ENCODE measurements at places on chromosomes 3 and 15.

- no peak for DNase-seq
Measured at GRCh38 chr3:5035692-5036391, 56.6 kb downstream of the BHLHE40 start.

DNA sequence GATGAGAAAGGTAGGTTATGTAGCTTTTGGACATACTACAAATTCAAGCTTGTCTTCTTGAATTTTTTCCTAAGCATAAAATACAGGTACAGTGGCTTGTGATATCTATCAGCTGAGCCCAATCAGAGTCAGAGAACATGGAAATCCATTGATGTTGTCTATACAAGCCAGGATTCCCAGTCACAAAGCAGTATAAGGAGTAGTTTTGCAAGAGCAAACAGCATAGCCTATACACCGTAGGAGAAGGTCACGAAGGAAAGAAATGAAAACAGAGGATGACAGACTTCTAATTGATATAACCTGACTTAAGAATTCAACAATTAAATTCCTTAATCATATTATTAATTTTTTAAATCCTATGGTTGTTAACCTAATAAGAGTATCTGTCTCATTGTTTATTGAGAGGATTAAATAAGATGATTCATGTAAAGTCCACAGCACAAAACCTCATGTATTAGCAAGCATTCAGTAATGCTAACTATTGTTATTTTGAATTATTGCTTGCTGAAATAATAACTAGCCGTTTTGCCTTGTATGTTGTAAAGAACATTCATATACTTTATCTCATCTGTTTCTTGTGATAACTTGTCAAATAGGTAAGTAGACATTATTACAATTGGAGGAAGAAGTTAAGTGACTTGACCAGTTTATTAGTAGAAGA is 276.6 kb upstream of the ZPLD1 start:
- DNase-seq = no peak

- DNase-seq = no peak
Measured at GRCh38 chr3:29978036-29978435, 628.4 kb upstream of the TGFBR2 start.

DNA sequence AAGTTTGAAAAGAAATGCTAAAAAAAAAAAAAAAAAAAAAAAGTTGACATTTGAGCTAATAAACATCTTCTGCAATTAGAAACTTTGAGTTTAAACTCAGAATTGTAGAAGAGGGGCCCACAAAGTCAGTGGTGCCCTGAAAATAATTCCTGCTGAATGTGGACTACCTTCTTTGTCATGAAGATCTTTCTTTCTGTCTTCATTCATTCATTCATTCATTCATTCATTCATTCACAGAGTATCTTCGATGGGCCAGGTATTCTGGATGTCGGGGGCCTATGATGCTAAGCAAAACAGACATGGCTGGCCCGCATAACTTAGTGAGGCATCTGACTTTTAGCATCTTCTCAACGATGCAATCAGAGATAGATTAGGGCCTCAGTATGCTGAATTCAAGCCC is 24.6 kb downstream of the ETV5 start:
- no peak for DNase-seq

GRCh38 chr3:49803465-49804140 is 542 bp downstream of the INKA1 start:
- DNase-seq = no peak

DNA sequence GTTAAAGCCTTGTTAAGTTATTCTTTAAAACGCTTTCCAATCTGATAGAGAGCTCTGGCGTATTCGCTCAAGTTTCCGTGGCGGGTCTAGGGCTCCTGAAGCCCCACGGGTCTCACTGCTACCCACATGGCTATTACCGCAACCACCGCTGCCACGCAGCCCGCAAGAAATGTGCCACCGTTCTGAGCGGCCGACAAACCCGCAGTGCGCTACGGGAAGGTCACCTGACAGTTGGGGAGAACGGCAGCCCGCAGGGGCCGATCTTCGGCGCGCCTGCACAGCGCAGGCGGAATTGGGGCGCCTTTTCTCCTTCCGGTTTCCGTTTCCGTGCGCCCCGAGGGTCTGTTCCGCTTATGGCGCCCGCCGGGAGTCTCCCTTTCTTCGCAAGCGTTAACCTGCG is 76.6 kb upstream of the SNRPN start:
- DNase-seq = no peak

GRCh38 chr15:31296646-31297574 is 29.7 kb upstream of the KLF13 start:
- DNase-seq = no peak

- DNase-seq = no peak
Measured at GRCh38 chr3:149528340-149528650, 53.8 kb downstream of the TM4SF4 start.

GRCh38 chr15:51621155-51621765 is 1.3 kb downstream of the DMXL2 start:
- DNase-seq = no peak

DNA sequence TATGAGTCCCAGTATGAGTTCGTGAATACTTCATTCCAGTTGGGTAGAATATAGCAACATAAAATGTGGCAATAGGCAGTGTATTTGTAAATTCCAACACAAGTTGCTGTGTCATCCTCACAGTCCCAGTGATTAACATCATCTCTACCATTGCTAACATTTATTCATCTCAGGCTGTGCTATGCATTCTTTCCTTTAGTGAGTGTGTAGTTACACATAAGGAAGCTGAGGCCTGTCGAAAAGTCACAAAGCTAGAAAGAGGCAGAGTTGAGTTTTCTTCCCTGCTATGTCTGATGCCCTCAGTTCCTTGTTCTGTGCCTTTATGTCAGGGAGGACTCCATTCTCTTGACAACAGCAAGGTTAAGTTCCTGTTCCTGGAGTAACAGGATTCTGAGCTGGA is 96.4 kb downstream of the FNDC3B start:
- peak; percentile 55 for DNase-seq

DNA sequence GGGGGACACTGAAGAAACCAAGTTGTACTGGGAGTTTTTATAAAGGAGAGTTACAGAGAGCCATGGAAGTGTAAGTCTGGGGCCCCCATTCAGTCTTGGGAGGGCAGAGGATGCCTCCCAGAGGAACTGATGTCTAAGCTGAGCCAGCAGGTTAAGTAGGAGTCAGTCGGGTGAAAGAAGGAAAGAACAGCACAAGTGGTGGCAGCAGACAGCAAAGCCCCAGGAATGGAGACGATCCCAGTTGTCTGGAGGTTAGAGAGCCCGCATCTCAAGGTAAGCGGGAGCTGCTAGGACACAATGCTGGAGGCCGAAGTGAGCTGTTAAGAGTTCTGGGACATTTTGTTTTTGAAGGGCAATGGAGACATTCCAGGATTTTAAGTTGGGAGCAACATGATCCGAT is 88.8 kb downstream of the TAMM41 start:
- no peak for DNase-seq

GRCh38 chr3:32325201-32325600 is 66.5 kb upstream of the CMTM7 start:
- no peak for DNase-seq

DNA sequence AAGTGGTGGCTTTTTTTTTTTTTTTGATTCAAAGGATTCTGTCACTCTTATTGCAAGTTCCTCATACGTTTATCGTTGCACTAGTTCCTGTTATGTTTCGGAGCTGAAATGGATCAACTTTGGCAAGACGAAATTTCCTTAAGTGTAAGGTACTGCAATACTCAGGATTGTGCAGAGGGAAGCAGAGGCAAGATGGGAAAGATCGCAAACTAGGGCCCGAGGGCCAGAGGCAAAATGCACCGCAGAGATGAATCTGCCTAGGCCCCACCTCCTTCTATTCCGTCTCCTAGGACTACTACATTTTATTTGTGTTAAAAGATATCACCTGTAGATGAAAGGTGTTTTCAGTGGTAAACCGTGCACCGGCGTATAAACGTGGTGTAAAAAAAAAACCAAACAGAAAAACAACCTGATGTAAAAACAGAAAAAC is 331 bp downstream of the RNU6-1 start:
- DNase-seq = no peak

DNA sequence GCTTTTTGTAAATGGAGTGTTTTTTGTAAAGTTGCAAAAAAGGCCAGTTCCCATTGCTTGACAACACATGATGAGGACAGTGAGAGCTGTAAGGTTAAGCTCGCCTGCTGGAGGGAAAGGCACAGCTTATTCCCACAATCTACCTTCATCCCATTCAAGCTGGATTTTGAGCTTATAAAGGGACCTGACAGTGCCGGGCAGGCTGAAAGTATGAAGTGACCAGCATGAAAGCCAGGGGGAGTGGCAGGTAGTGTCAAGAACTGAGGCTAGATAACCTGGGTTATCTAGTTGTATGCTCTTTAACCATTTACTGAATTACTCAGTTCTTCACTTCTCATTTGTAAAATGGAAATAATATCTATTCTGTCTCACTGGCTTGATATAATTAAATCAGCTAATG is 52.3 kb upstream of the KPNA4 start:
- no peak for DNase-seq

- DNase-seq = no peak
Measured at GRCh38 chr3:194370753-194371152, 1.2 kb upstream of the LRRC15 start.

GRCh38 chr3:67947808-67948508 is 293.5 kb upstream of the SUCLG2 start:
- DNase-seq = no peak

DNA sequence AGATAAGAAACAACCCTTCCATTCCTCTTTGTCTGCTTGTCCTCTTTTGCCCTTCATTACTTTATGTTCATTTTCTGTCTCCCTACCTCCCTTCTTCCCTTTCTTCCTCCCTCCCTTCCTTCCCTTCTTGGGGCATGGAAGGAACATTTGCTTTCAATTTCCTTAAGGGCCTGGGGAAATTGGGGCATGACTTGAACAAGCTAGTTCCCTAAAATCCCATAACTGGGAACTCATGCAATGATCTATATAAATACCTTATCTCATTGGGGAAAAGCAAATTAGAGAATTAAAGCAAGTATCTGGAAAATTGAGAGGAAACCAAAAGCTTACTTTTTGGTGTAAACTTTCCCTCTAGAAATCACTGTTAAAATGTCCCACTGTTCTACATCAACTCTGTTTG is 35.7 kb downstream of the BOC start:
- no peak for DNase-seq

GRCh38 chr3:69144631-69145245 is 22.3 kb upstream of the LMOD3 start:
- no peak for DNase-seq

- DNase-seq = no peak
Measured at GRCh38 chr3:126983276-126983652, 349 bp downstream of the PLXNA1 start.

- DNase-seq = peak; percentile 76
Measured at GRCh38 chr15:49235446-49236124, 65.5 kb downstream of the GALK2 start.

GRCh38 chr3:66115858-66116654 is 77.3 kb upstream of the MAGI1 start:
- peak; percentile 86 for DNase-seq

DNA sequence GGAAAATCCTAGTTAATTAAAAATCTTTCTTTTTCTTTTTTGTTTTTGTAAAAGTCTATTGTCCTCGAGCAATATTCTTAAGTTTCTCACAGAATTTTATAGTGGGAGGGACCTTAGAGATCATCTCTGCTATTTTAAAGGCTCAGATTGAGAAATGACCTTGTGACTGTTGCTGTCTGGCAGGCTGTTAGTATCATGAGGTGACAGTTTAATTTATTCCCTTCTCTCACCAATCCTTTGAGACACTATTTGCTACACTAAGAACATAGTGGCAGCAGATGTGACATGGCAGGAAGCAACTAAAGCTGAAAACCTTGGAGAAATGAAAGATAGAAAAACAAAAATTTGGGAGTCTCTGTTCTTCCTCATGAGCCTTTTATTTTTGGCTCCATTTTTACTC is 24.9 kb downstream of the APPL1 start:
- no peak for DNase-seq

DNA sequence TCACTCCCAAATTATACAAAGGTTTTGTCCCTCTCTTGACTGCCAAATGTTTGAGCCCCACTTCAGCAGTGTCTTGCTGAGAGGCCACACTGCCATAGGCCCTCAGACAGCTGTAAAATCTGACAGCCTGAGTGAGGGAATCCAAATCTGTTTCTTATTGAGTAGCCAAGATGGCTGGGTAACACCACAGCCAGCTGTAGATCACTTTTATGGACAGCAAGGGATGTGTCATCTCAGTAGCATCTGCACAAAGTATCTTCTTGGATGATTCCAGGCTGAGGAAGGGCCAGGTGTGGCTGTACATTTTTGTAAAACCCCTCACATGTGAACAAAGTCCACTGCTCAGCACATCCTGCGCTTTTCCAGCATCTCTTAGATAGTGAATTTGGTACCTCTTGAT is 237.0 kb upstream of the LRTM1 start:
- DNase-seq = no peak
